Iris pigment epithelial cell (primary cell): ENCODE measurements at places on chromosomes 12 and 14.

DNA sequence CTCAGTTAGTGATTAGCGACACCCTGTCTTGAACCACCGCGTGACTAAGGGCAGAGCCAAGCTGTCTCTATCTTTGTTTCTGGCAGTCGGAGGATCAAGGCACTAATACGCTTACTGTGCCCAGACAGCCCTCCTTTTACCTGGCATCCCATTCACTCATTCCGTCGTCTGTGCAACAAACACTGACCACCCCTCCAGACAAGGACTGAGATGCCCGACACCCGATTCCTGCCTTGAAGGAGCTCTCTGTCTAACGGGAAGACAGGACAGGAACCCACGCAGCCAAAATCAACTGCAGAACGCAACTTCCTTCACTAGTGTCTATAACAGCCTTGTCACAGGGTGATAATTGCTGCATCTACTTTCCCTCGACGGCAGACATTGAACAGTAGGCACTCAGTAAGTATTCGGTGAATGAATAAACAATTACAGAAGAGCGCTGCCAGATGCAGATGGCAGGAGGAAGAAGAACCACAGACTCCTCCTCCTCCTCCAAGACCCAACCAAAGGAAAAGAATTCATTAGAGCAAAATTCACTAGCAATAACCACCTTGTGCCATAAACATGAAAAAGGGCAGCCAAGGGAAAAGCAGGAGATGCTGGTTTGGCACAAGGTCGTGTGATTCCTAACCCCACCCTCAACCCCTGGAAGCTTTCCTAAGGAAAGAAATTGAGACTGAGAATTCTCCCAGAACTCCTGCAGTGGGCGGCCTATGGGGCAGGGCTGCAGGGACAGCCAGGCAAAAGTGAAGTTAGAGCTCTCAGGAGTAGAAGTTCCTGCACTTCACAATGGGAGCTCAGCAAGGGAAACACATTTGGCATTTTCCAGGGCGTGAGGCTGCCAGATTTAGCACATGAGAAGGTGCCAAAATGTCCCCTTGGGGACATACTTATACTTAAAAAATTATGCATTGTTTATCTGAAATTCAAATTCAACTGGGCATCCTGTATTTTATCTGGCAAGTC is 186.6 kb upstream of the DIO3 start:
- DNase-seq, result no peak

DNA sequence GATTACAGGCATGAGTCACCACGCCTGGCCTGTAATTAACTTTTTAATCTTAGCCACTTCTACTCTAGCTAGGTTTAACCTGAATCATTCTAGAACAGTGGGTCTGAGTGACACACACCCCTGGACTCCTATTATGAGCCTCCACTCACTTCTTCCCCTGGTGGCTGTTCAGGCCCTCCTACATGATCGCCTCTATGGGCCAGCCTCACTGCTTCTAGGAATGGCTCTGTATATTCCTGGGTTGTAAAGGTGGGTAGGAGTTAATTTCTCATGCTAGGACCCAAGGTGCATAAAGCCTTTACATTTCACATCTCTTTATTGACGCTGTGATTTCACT is 8.0 kb upstream of the RNU6-8 start:
- no peak for DNase-seq

- no peak for DNase-seq
Observed at GRCh38 chr14:95681153-95681552, 5.1 kb upstream of the TCL1B start.

GRCh38 chr12:110687396-110688169 is 1.3 kb downstream of the HVCN1 start:
- DNase-seq, result peak; percentile 5

DNA sequence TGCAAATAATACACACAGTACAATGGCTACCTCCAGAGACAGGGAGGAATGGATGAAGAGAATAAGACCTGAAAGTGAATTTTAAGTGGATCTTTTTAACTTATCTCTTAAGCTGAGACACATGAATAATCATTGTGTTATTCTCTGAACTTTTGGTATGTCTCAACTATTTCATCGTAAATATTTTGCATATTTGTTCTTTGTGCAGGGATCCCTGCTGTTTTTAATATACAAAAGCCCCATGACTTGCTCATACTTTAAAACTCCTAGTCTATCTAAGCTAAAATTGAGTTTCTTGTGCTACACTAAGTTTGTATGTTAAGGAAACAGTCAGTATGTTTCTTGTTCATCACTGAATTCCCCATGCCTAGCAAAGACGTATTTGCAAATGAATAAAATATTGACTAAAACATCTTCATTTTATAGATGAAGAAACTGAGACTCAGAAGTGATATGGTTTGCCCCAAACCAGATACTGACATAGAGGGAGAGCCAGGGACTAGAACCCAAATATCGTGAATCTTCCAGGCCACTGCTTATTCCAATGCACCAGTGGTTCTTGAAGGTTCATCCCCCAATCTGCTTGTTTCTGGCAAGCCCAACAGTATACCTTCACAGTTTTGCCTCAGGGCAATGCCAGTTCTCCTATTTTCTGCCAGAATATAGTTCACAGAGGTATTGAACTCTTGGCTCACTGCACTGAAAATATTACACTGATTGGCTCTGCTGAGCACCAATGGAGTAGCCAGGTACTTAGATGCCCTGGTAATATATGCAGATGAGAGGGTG is 356.9 kb downstream of the MED13L start:
- DNase-seq, result peak; percentile 49

- no peak for DNase-seq
Observed at GRCh38 chr14:42508209-42508946, 901.7 kb downstream of the LRFN5 start.

DNA sequence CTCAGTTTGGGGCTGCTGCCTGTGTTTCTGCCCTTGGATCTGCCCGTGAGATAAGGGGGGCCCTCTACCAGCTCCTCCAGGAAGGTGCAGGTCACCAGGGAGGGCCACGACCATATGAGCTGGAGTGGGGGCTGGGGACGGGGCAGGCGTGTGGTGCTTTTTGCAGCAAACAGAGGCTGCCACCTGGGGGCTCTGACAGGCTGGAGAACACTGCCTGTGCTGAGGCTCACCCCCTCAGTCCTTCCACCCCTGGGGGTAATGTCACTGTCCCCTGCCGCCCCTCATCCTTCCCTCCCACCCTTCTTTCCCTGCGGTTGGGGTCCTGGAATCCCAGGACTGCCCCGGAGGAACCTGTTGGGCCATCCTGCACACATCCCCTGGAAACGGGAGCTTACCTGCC is 3.2 kb downstream of the PLD4 start:
- DNase-seq, result no peak

GRCh38 chr12:132798836-132799235 is 29.8 kb downstream of the GOLGA3 start:
- DNase-seq, result no peak

GRCh38 chr12:50515587-50515986 is 10.8 kb downstream of the DIP2B start:
- no peak for DNase-seq

GRCh38 chr14:63727231-63727735 is 582 bp downstream of the SGPP1 start:
- peak; percentile 49 for DNase-seq

GRCh38 chr14:60514378-60514740 is 5.4 kb downstream of the SIX6 start:
- no peak for DNase-seq

DNA sequence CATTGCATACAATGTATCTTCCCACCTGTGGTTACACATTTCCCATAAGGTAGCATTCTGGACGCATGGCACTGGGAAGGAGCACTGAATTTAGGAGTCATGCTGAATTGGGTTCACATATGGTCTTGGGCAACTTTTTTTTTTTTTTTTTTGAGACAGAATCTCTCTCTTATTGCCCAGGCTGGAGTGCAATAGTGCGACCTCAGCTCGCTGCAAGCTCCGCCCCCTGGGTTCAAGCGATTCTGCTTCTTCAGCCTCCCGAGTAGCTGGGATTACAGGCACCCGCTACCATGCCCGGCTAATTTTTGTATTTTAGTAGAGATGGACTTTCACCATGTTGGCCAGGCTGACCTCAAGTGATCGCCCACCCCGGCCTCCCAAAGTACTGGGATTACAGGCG is 13.3 kb downstream of the DIP2B start:
- DNase-seq, result no peak

DNA sequence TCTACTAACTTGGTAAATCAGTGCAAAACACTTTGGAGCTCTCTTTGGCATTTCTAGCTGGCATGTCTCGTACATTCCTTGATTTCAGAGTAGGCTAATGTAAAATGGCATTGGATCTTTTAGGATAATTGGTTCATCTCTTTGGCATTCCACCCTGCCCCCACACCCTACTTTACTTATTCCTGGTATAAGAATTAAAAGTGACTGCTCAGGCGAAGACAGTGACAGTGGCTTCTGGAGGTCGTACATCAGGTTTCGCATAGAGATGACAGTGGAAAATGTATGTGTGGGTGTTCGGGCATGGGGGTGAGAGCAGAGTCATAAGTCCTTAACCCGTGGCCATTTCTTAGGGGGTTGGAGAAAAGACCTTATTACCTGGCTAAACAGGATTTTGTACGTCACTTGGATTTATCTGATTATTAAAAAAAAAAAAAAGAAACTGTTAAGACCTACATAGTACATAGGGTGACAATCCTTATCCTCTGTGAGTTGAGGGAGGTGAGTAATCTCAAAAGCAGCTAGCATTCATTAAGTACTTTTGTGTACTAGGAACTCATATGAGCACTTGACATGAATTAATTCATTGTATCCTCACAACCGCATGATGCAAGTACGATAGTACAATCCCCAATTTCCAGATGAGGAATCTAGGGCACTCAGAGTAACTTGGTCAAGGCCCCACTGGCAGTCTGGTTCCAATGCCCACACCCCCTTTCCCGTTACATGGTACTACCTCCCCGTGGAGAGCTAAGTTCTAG is 22.4 kb upstream of the KCNK13 start:
- DNase-seq, result no peak

GRCh38 chr14:75518625-75519024 is 3.6 kb upstream of the BATF start:
- peak; percentile 27 for DNase-seq

DNA sequence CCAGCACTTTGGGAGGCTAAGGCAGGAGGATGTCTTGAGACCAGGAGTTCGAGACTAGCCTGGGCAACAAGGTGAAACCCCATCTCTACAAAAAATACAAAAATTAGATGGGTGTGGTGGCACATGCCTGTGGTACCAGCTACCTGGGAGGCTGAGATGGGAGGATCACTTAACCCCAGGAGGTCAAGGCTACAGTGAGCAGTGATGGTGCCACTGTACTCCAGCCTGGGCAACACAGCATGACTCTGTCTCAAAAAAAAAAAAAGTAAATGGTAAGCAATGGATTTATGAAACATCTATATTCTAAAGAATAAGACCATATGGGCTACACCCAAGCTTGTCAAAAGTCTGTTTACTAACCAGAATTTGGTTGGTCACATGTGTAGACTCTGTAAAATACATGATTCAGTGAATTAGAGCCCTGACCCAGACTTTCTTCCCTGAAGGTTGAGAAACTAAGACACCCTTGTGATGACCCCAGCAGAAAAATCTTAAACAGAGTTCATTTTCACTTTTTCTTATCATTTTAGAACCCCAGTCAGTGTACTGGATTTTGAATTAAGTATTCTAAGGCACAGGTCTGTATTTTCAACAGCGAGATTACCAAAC is 12.1 kb downstream of the FGD6 start:
- DNase-seq, result no peak

DNA sequence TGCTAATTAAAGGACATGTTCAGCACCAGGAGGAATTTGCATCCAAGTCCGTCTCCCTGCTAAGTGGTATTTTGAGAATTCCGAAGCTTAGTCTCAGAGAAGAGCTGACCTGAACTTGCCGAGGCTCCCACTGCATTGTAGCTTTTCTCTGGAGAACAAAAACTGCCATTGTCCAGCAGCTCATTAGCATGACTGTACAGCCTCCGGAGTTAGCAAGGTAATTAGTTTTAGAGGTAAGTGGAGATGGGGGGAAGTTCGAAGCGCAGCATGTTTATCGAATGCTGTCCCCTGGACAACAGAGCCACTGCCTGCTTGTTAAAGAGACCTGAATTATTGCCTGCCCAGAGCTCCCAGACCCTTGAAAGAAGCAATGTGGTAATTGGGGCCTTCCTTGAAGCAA is 160.3 kb upstream of the PELI2 start:
- DNase-seq, result no peak

- no peak for DNase-seq
Observed at GRCh38 chr12:71764587-71765321, 10.1 kb downstream of the RAB21 start.

GRCh38 chr12:1046727-1047126 is 55.7 kb downstream of the ERC1 start:
- no peak for DNase-seq

GRCh38 chr14:54481695-54482094 is 7.1 kb downstream of the GMFB start:
- no peak for DNase-seq

DNA sequence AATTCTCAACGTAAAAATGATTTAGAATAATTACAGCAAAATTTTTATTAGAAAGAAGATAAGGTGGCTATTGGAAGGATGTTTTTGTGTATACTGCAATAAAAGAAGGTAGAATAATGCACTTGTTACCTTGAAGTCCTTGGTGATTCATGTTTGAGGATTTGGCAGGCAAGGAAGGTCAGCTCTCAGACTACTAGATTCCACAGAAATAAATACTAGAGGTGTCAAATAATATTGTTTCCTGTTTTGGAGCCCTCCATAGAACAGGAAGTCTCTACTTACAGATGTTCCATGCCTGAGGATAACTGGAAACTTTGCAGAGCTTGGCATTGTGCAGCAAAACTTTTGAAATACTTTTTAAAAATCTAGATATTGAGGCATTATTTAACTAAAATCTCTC is 284.3 kb upstream of the SYT1 start:
- DNase-seq, result peak; percentile 17

GRCh38 chr12:6998715-6999451 is 19.4 kb downstream of the LPCAT3 start:
- DNase-seq, result no peak

DNA sequence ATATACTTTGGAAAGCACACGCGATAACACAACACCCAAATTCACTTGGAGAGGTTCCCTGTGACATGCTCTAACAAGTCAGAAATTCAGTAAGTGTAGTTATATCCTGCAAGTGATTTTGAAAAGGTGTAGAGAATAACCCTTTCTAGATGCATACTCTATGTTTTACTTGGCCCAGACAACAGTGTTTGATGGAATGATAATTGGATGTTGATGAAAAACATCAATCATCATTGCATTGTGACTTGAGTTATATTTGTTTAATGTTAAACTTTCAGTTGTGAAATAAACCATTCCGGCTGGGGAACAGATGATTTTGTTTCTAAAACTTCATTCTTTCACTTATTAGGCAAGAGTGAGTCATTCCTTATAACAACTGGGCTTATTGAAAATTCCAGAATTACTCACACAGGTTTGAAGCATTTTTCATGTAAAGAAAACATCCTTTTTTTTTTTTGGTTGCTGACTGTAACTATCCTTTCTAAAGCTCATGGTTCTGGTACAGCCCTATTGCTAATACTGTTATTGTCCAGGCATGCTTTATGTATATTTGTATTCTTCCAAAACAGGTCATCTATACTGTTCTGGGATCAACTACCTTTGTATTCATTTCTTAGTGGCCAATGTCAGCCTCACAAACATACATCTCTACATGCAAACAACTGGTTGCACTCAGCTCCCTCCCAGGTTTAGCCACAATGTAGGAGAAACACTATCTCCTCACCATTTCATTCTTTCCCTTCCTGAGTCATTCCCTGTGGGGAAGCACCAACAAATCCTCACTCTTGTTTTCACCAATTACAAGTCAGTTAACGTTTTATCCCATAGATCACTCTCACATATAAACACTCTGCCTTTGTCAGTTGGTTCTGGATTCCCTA is 121.2 kb upstream of the LRIG3 start:
- peak; percentile 95 for DNase-seq

- peak; percentile 83 for DNase-seq
Observed at GRCh38 chr12:53300187-53300586, 692 bp downstream of the MYG1 start.
